ENCODE measurements at places on chromosomes 3 and 15.

DNA sequence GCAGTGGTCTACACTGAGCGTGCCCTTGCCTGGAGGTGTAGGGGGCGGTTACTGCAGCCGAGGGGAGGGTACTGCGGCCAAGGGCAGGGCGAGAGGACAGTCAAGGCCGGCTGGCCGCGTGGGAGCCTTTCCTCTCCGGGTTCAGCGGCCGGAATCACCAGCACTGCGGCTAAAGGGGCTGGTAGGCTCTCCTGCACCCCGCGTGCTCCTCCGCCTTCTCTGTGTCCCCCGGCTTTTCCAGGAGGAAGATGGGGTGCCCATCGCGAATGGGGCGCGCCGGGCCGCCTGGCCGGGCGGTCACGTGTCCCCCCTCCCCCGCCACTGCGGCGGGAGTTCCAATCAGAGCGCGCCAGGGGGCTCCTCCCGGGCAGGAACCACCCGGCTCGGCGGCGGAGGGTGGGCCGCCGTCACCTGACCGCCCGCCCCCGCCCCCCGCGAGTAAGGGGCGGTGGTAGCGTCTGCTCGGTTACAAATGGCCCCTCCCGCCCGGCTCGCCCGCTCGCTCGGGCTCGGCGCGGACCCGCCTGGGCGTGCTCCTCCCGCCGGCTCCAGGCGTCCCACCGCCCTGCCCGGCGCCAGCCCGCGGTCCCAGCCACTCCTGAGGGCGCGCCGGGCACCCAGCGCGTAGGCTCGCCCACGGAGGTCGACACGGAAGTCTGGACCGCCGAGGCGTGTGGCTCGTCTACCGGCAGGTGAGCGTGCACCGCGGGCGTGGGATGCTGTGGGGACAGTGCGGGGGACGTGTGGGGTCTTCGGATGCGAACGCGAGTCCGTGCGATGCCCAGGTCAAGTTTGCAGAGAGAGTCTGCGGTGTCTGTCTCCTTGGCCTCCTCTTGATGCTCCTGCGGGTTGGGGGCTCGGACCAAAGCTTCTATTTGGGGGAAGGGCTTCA is 242.6 kb upstream of the TOPAZ1 start:
- DNase-seq = no peak

DNA sequence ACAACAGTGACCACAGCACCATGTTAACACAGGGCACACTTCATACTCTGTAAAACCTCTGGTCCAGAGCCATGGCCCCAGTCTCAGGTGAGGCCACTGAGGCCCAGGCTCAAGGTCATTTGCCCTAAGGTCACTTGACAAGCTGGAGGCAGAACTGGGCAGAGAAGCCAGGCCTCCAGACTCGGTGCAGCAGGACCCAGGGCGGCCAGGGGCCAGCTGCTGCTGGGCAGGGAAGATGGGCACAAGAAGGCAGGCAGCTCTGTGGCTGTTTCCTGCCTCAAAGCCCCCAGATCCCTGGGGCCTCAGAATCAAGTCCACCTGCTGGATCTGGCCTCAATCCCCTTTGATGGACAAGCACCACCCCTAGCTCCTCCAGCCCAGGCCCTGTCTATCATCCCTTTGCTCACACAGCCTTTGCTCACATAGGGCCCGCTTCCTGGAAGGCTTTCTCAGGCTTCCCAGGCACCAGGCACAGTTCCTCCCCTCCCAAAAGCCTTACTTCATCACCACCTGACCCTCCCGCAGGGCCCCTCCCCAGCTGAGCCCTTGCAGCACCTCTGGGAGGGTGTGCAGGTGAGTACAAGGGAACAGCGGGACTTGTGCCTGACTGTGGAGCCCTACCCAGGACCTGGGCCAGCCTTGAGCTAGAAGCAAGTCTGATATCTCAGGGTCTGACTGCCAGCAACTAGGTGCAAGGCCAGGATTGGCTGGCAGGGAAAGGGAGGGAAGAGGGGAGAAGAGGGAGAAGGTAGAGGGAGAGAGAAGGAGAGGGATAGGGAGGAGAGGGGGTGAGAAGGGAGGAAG is 38.0 kb upstream of the LINGO1 start:
- DNase-seq = no peak

- peak; percentile 29 for DNase-seq
Observed at GRCh38 chr15:84570164-84570735, 30.6 kb upstream of the ZSCAN2 start.

GRCh38 chr3:187017511-187018230 is 87.3 kb downstream of the ST6GAL1 start:
- no peak for DNase-seq

GRCh38 chr3:38645076-38645475 is 4.4 kb downstream of the SCN5A start:
- no peak for DNase-seq

- peak; percentile 64 for DNase-seq
Observed at GRCh38 chr3:20040548-20041196, 426 bp downstream of the KAT2B start.

GRCh38 chr3:26256224-26256623 is 366.3 kb upstream of the LRRC3B start:
- DNase-seq = no peak

- no peak for DNase-seq
Observed at GRCh38 chr3:23602971-23603370, 202.8 kb upstream of the UBE2E1 start.

DNA sequence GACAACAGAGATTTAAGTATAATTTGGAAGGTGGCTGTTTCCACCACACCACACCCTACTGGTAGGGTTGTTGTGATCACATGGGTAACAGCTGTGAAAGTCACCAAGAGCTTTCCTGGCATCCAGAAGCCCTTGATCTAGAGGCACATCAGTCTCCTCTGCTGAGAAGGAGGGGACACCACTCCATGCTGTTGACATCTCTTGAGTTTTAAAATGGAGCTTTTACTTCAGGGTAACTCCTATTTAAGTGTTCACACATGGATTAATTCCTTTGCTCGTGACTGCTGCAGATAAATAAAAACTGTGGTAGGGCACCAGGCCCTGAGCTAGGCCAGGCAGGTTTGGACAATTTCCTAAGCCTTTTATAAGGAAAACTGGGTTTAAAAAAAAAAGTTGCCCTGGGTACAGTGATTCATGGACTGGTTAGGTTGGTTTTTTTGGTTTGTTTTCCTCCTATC is 7.5 kb downstream of the EXOSC7 start:
- no peak for DNase-seq

GRCh38 chr3:10550705-10551104 is 45.3 kb upstream of the ATP2B2 start:
- DNase-seq = no peak

DNA sequence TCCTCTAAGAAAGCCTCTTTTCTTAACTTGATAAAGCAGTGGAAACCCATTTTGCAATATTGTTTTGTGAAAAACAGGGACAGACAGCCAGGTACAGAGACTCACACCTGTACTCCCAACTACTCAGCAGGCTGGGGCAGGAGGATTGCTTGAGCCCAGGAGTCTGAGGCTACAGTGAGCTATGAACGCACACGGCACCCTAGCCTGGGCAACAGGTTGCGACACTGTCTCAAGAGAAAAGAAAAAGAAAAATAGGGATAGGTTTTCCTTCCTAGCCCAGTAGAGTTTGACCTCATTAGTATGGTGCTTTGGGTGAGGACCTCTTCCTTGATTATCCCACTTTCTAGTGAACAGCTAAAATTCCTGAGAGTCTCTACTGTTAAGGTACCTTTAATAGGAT is 17.5 kb upstream of the YEATS2 start:
- DNase-seq = no peak

GRCh38 chr3:9021271-9022009 is 58.2 kb upstream of the RAD18 start:
- DNase-seq = no peak

DNA sequence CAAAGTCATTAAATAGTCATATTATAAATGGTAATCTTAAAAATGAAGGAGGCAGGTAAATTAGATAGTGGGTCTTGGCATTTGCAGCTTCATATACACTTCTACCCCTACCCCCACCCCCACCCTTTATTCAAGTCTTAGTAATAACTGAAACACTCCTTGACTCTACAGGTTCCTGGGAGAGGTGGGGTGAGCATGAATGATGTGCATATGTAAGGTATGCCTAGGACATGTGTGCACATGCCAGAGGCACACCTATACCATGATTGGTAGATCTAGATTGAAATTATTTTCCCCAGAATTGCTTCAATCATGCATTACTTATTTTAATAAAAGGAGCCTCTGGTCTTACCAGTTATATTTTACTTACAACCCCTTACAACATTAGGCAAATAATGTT is 40.1 kb upstream of the PDCD6IP start:
- no peak for DNase-seq

- no peak for DNase-seq
Observed at GRCh38 chr3:125589547-125590122, 5.7 kb downstream of the OSBPL11 start.

GRCh38 chr3:72533591-72534473 is 314.4 kb downstream of the SHQ1 start:
- no peak for DNase-seq

GRCh38 chr3:48151058-48151806 is 37.0 kb downstream of the CDC25A start:
- DNase-seq = peak; percentile 20

DNA sequence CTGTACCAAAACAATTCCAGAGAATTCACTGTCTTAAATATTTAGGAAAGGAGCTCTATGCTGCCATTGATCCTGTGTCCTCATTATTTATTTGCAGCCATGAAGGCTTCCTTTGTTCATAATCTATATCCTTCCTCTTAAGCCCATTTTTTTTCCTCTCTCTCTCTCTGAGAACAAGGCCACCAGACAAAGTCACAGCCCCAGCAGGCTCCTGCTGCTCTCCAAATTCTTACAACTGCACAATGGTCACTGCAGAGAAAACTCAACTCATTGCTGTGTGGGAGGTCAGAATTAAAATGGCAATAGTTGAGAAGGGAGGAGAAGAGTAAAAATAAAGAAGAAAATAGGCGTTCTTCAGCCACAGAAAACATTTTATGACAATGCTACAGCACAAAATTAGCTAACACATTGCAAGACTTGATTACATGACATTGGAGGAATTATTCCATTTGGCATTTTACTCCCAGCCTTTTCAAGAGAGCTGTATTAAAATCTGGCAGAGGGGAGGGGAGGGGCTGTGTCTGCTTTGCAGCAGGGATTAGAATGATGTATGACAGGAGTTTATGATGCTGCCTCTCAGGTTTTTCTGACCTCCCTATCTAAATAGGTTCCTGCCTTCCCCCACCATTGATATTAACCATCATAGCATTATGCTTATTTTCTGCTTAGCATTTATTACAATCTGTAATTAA is 399.7 kb upstream of the THBS1 start:
- DNase-seq = no peak

DNA sequence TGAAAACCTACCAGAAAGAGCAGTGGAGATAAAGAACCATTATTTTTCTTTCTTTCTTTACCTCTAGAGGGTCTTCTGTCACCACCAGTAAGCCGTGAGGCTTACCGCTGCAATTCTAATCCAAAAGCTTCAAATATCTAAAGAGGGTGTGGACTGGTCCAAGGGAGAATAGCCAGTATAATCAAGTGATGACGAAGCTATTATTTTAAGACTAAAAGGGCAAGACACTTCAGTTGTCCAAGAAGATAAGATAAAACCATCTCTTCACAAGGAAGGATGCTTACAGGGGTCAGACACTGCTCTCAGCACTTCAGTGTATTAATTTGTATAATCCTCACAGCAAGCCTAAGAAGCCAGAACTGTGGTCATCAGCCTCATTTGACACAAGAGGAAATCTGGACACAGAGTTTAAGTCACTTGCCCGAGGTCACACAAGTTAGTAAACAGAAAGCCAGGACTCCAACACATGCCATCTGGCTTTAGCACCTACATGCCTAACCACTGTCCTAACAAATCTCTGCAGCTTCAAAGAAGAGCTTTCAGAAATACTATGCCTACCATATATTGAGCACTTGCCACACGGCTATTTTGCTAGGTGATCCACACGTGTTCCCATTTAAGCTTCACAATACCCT is 14.6 kb downstream of the HDC start:
- DNase-seq = no peak

DNA sequence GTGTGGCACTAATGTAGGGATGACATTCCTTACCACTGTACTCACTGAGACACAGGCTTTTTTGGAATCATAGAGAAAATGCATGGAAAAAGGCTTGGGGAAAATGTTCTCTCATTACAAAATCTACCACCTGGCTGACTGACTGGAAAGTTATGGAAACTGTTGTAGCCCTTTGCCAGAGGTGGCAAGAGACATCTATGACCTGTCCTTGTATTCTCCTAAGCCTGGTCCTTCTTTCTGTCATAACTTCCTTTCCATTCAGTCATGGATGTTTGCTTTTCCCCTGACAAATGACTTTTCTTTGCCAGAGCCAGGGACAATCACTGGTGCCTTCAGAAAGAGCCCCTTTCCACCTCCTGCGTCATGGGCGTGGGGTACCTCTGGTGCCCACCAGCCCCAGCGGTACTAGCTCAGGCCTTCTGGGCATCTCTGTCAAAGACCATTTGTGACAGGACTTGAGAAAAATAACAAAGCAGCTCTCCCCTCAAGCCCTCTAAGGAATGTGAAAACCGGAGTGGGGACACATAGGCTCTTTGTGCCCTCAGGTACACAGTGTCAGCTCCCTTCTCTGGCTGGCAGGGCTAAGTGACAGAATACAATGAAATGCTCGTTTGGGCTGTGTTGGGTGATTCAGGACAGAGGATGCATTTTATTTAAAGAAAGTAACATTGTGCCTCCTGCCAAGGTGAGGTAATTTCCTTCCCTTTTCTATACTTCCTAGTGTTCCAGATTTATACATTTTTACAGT is 381.1 kb upstream of the RASGRP1 start:
- no peak for DNase-seq

GRCh38 chr15:73956743-73957135 is 30.5 kb downstream of the LOXL1 start:
- no peak for DNase-seq

GRCh38 chr3:15071699-15072098 is 6.6 kb upstream of the MRPS25 start:
- no peak for DNase-seq

- DNase-seq = no peak
Observed at GRCh38 chr3:124552224-124552623, 178.0 kb upstream of the UMPS start.

DNA sequence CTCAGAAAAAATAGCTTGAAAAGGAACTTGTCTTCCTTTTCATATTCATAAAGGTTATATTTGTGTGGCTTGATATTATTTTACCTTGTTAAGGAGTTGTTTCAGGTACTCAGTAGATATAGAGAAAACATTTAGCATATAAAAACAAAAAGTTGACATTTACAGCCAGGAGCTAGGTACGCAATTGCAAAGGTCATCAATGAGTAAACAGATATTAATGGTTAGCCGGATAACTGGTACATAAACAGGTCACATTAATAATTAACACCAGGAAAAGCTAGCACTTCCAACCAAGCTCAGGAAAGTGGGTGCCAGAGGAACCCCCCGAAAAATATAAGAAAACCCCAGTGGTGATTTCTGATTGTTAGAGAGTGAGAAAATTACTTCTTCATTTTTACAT is 146.6 kb upstream of the NR2F2 start:
- no peak for DNase-seq

GRCh38 chr3:100516838-100517237 is 24.4 kb downstream of the TMEM45A start:
- no peak for DNase-seq

GRCh38 chr3:120025520-120025919 is 68.7 kb downstream of the GSK3B start:
- DNase-seq = no peak

- DNase-seq = no peak
Observed at GRCh38 chr3:167887096-167887495, 151.6 kb downstream of the SERPINI1 start.

Measured in T-helper 17 cell (primary cell).